Activated CD4-positive, alpha-beta T cell treated with anti-CD3 and anti-CD28 coated beads for 24 hours (primary cell): ENCODE measurements at places on chromosomes 1 and 21.

GRCh38 chr1:87186346-87186745 is 142.3 kb upstream of the LMO4 start:
- no peak for DNase-seq

- DNase-seq = no peak
These were observed 28.0 kb upstream of the PRKAA2 start for GRCh38 chr1:56617141-56617540.

- no peak for DNase-seq
These were observed 97.8 kb upstream of the SLC2A1 start for GRCh38 chr1:43056460-43056859.

GRCh38 chr1:8370905-8371315 is 53.0 kb downstream of the SLC45A1 start:
- DNase-seq = no peak

GRCh38 chr1:206982216-206982615 is 12.0 kb upstream of the FCAMR start:
- DNase-seq = peak; percentile 21

DNA sequence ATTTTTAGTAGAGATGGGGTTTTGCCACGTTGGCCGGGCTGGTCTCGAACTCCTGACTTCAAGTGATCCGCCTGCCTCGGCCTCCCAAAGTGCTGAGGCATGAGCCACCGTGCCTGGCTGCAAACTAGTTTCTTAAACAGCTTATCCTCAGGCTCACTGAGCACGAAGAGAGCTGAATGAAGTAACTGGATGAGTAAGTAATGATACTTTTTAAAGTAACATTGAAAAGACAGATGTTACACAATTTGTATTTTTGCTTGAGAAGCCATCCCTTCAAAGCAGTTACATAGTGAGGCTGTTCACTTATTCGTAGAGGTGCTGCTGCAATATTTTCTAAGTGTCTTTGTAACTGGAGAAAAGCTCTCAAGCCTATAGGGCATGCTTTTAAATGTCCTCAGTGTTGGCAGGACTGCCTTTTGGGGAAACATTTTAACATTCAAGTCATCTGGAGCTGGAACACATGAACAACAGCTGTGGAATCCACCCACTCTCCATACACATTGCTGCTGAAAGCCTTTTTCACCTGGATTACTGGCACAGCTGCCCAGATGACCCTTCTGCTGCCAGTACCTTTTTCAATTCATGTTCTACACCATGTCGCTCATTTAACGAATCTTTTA is 2.7 kb upstream of the YBX1 start:
- no peak for DNase-seq

DNA sequence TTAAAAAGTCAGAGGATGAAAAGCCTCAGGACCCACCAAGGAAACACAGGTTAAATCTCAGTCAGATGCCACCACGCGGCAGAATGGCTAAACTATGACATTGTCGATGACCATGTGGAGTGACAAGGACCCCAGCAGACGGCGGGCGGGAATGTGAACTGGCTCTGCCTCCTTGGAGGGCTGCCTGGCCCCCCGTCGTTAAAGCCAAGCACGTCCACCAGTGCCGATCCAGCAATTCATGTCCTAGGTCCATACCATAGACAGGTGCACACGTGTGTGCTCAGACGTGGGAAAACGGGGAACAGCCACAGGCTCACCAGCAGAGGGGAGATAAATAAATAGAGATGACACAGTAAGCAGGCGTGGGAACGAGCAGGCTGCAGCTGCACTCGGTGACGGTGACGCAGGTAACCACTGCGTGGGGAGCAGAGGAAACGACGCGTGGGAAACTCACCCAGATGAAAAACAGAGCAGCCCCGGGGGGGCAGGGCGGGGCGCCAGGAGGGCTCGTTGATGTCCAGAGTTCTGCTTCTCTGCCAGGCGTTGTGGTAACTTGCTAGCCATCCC is 28.3 kb upstream of the PCBP3 start:
- DNase-seq = peak; percentile 66

DNA sequence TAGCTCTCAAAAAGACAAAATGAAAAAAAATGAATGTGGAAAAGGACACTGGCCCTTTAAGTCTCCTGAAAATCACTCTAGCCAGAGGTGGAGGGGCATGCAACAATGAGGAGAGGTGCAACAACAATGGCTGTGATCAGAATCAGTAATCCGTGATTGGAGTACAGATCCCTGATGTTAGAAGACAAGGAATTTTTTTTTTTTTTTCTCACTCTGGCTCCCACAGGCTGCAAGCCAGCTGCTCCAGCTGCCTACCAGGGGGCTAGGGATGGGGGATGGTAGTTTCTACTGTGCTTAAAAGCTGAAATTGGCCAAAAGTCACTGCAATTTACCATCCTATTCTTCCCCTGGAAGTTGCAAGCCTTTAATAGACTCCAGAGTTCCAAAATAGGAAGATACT is 54.5 kb downstream of the STYXL2 start:
- DNase-seq = no peak

DNA sequence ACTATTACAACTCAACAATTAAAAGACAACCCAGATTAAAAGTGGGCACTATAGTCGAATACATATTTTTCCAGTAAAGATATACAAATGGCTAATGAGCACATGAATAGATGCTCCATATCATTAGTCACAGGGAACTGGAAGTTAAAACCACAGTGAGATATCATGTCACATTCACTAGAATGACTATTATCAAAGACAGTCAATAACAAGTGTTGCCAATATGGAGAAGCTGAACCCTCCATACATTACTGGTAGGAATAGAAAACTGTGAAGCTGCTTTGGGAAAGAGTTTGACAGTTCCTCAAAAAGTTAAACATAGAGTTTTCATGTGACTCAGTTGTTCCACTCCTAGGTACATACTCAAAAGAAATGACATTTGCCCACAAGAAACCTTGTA is 30.6 kb upstream of the MRPS6 start:
- no peak for DNase-seq

GRCh38 chr1:234862944-234863515 is 253.1 kb upstream of the IRF2BP2 start:
- DNase-seq = no peak

GRCh38 chr1:39406533-39407450 is 84.6 kb upstream of the BMP8A start:
- DNase-seq = no peak

DNA sequence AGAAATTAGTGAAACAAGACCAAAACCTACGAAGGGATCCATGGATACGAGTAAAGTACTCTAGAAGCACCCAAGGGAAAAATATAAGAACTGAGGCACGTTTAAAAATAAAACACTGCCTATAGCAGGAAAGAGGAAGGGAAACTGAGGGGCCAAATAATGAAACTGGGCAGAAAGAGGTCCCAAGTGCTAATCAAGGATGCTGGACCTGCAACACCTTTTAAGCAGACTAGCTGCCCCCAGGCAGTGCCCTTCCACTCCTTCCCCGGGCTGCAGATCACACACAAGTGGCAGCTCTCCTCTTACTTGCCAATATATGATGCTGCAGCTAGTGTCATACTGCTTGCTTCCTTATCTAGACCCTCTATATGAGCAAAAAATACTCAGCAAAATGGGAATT is 7.6 kb upstream of the OTUD7B start:
- DNase-seq = no peak

GRCh38 chr21:38202811-38203210 is 54.0 kb upstream of the KCNJ15 start:
- no peak for DNase-seq

DNA sequence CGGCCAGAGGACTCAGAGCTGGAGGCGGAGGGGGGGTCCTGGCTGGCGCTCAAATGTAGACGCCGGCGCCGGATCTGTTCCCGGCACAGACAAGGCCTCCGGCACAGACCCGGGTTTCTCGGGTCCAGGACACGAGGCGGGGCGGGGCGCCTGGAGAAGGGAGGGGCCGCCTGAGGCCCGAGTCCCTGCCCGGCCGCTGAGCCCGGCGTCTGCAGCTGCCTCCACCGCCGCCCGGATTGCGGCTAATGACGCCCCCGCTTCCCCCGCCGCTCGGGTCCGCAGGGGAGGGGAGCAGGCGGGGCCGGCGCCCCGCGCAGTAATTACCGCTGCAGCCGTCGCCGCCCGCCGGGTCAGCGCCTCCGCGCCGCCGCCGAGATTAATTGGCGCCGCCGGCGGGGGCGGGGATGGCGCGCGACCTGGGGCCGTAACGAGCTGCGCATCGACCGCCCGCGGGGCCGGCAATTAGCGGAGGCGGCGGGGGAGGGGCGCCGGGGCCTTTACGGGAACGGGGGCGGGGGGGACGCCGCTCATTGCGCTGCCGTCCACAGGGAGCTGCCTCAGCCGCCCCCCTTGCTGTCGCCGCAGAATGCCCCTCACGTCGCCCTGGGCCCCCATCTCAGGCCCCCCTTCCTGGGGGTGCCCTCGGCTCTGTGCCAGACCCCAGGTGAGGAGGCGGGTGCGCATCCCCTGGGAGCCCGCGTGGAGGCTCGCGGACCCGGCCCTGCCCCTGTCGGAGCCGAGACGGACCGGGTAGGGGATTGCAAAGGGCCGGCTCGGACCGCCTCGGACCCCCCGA is 17.3 kb downstream of the NOC2L start:
- DNase-seq = no peak

DNA sequence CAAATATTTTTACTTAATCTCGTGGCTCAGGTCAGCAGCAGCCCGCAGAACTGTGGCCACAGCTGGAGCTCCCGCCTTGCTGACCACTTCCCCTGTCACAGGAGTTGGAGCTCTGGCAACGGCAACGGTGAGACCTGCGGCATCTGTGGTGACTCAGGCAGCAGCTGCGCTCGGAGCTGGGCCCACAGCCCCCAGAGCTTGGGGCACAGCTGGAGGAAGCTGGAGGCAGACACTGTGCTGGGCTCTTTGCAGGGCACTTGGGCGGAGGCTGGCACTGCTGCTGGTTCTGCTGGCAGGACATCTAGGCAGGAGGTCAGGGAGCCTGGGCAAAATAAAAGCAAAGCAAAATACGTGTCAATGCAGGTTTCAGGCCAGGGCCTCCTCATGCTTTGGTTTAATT is at the start of gene LCE3A:
LCE3A (minus strand) TSS at position 301 of the 400 bp plus-strand sequence; CDS start at position 301, 0 bp downstream.
- DNase-seq = no peak

GRCh38 chr1:204821476-204821875 is 49.2 kb upstream of the NFASC start:
- no peak for DNase-seq
